ENCODE measurements at places on chromosomes 7 and 10.

DNA sequence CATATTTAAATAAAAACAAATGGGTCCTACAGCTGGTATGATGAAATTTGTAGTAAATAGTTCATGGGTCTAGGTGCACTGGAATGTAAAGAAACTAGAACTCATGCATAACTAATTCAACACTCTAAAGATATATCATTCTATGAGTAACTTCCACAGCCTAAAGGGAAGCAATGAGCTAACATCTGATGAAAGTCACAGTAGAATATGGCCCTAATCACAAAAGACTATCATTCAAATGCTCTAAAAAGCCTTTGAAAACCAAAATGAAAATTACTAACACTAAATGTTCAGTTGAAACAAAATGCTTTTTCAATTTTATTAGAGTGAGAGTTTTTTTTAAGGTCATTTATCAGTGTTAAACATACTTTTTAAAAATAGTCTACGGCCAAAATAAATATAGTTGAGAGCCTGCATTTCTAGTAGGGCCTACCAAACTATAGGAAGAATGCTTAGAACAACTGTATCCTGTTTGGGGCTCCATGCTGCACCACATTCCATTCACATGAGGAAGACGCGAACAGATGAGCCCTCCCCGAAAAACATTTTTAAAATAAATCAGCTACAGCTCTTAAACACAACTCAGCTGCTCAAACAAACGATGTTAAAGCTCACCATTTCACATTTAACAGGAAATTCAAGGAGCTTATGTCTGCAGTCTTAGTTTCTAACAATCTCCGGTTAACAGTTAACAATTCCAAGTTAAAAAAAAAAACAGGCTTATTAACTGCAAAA, 134.5 kb downstream of the NRBF2 start:
- DNase-seq: peak; percentile 79

GRCh38 chr10:14798636-14799035, 23.9 kb upstream of the FAM107B start:
- DNase-seq: no peak

DNA sequence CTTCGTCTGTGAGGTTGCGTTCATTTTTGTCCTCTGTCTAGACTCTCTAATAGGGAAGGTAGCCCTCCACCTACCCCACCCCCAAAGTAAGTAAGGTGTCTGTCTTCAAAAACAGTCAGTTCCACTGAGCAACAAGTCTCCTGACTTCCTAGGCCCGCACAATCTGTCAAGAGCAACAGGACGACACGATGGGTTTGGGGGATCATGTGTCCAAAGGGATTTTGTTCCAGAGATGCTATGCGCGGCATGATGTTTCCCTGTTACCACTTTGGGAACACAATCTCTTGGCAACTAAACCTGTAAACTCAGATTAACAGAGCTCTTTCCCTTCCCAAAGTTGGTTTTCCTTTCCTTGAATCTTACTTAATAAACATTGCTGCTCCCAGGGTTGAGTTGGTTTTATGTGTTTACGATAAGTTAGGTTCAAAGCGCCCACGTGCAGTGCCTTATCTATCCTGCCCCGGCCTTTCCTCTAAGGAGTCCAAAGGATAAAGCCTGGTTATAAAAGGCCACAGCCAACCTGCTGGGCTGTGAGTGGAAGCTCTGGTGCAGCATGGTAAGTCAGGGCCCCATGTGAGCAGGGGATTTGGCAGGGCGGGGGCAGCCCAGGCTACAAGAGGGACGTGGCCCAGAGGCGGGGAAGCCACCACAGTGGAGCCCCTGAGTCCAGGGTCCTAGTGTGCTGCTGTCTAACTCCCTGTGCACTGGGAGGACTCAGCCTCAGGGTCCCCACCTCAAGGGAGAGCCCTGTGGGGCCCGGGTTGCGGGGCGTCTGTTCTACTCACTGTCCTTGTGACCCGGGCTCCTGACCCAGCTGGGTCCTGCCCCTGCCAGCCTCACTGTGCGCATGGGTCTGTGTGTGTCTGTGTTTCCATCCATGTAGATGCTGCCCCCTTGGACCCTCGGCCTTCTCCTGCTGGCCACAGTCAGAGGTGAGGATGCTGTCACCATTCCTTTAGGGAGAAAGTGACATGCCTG, at the start of gene PNLIPRP2:
TSS of gene PNLIPRP2 (plus strand) at position 531 of the 978 bp plus-strand sequence.
- DNase-seq: no peak

DNA sequence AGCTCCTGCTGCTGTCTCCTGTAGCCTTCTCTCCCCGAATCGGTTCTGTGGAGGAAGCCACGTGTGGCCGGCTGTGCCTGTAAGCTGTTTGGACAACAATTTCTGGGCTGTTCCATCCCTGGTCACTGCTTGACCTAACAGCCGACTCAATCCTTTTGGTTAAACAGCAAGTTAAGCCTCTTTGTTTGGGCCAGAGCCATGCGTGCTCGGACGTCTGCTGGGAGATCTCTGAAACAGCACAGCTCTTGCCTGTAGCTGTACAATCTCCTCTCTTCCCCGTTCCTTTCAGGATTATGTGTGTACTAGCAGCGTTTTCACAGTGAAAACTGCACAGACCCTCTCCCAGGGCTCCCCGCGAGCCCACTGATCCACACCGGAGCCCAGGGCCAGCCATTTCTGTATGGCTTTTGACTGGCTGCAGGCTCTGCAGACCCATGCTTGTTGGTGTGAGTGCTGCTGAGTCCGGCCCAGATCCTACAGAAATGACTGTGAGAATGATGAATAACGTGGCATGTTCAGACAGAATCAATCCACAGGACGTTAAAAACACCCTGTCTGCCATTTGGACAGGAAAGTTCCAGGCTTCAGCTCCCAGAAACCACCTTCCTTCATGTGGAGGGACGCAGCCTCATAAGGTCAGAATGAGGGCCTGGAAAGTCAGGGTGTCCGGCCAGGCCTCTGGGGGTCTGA, 428.6 kb upstream of the ADARB2 start:
- no peak for DNase-seq

DNA sequence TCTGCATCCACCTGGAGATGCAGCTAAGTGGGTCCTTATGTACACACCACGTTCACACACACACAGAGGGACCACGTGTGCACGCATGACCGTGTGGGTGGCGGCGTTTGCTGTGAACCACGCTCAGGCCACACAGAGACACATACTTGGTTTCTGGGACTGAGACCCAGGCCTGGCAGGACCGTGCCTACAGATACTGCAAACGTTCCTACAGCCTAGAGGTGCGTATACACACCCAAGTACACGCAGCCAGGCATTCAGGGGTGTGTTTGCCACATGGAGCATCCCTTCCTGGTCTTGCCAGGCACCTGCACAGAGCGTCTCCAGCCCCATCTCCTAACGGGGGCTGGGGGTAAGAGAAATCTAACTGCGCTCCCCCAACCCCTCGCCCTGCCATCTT, 49.0 kb upstream of the GTF2IRD1 start:
- DNase-seq: no peak

DNA sequence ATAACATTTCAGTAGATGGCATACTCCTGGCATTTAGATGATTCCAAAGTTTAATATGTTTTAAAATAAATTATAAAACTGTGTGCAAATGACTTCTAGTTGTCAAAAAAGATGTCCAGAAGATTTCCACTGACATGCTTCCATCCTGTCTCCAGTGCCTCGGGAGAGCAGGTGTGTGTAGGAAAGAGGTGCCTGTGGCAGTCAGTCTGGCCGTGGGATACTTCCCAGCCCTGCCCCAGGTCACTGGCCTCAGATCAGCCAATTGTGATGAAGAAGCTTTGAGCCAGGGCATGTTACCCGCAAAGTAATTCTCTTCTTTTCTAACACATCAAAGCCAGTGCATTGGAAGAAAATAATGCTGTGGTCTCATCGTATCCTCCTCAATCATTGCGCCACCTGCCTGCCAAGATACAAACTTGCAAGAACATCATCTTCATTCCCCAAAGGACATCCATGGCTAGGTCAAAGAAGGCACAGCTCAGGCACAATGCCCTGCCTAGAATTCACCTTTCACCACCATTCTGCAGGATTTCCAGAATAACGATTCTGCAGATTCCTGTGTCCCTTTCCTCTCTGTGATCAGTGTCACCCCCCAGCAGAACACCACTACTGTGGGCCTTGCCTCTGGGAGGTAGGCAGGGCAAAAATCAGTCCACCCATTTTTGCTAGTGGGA, 6.3 kb upstream of the KCNMA1 start:
- DNase-seq: peak; percentile 51

GRCh38 chr7:91193141-91193540, 71.1 kb upstream of the FZD1 start:
- no peak for DNase-seq

GRCh38 chr10:11328264-11329061, 283.0 kb downstream of the USP6NL start:
- DNase-seq: no peak

- no peak for DNase-seq
These were observed 5.7 kb downstream of the ZNF92 start for GRCh38 chr7:65379318-65379717.

GRCh38 chr10:19818876-19819275, 2.6 kb downstream of the PLXDC2 start:
- no peak for DNase-seq

DNA sequence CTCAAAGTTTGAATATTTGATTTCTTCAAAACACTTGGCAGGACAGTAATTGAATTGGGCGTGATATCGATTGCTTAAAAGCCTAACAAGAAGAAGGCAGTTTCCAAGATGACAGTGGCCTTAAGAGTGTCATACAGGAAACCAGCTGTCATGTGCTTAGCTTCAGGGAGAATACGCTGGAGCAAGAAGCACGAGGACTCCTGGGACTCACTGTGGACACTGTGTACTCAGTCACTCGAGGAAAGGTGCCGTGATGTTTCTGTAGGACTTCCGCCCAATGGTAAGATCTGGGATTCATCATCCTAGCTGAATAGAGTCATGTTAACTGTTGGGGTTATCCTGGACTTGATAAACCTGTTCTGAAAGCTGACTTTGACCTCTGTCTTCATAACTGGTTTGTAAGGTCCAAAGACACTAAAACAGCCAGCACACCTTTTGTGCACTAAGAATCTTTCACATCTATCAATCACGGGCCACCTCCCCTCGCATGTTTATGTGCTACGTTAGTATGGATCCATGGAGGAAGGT, 113.5 kb downstream of the CELF2 start:
- DNase-seq: no peak

GRCh38 chr10:33189808-33190207, 144.7 kb downstream of the NRP1 start:
- no peak for DNase-seq

DNA sequence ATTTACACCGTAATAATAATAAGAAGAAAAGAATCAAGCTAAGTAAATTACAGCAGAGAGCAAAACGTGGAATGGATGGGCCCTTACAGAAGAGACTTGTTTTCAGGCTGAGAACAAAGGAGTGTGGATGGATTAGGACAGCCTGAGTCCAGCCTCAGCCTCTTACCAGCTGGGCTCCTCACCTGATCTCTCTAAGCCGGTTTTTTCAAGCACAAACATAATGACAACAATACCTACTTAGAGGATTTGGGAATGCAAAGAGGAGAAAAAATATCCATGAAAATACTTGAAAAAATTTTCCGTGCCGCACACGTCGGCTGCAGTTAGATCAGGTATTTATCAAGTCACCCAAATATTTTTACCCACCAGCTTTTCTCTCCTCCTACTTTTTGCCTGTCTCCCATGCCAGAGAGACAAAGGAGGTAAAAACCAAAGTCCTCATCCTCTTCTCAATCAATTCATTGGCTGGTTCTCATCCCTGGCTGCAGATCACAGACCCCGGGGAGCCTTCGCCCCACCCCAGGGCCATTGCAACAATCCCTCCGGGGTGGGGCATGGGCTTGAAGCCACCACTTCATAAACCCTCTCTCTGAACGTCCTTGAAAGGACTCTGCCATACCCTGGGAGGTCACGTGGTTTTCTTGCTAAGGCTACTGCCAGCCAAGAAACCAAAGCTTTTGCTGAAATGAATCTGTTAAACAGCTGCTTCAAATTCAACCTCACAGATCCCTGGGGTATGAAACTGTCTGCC, 29.7 kb upstream of the GTF2I start:
- no peak for DNase-seq

DNA sequence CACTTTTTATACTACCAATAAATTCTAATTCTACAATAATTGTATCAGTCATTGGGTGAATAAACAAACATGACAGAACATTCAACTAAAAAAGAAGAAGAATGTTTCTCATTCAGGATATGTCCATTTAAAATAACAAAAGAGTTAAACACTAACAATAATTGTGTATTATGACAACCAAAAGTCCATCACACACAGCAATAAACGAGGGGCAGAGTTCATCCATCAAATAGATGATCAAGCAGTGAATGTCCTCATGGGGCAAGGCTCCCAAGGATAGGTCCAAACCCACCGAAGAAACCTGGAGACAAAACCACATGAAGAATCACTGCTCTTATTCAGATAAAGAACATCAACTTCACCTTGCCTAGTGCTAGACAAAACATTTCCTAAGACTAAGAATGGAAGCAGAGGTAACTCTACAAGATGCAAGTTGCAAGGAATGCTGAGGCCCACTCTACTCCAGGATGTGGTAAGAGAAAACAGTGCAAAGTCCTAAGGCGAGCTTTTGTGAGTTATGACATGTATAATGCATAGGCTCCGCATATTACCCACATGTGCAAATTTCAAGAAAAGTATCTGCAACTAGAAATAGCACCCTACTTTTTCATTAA, 115.1 kb downstream of the PARD3 start:
- DNase-seq: no peak

GRCh38 chr7:134752006-134752760, 27.3 kb upstream of the CALD1 start:
- peak; percentile 33 for DNase-seq

GRCh38 chr7:101676956-101677355, 47.9 kb upstream of the MYL10 start:
- no peak for DNase-seq

All from amniotic stem cell (primary cell).